ENCODE measurements at places on chromosomes 2 and 18. TPM values are rescaled to one million over a fixed set of nuclear protein-coding genes. Genes with fewer than 3 reads are reported as not detected.
A peak's percentile ranks its signal among the peaks of the same experiment; 100 is the strongest.

The ASB3 gene
- 13.4 TPM for polyA plus RNA-seq

The NMUR1 gene
- polyA plus RNA-seq = 34.6 TPM

The MARCHF4 gene
- not detected for polyA plus RNA-seq

The ANKRD23 gene
- polyA plus RNA-seq = not detected

DNA sequence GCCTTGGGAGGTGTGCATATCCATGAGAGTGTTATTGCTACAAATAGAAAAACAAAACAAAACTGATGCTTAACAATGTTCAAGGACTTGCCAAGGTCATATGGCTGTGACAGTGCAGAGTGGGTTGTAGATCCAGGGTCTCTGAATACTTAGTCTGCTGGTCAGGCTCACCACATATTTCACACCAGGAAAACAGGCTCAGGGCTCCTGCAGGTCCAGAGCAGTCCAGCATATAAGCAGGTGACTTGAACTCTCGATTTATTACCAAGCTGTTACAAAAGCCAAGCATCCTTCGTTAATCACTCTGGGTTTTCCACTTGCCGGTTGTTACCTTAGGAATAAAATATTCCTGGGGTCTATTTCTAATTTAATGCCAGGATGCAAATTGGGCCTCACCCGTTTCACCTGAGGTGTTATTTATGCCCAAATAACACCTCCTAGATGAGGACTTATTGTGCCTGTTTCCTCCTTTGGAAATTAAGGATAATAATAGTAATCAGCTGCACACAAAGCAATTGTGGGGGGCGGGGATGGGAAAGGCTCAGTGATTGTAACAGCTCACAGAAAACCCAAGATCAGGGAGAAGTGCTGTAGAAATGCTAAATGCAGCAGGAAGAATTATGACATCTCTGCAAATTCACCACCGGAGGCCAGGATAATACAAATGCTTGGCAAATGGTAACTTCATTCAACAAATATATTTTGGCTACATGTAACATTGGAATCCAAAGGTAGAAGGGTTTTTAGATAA, 72.9 kb downstream of the TMEM182 start:
- DNase-seq = no peak

DNA sequence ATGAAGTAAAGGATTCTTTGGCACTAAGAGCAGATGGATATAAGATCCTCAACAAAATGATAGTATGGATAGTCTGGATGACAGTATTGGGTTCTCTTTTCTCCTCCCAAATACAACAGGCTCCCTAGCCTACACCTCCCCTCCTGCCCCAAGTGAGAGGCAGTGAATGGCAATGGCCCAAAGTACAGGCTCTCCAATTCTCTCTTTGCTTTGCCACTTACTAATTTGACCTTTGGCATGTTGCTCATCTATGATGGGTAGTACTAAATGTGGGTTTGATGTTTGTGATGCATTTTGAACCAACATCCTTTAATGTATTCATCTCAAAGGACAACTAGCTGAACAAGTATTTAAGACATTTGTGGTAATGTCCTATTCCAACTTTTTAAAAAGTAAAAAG, 65.9 kb downstream of the EIF5B start:
- no peak for DNase-seq

DNA sequence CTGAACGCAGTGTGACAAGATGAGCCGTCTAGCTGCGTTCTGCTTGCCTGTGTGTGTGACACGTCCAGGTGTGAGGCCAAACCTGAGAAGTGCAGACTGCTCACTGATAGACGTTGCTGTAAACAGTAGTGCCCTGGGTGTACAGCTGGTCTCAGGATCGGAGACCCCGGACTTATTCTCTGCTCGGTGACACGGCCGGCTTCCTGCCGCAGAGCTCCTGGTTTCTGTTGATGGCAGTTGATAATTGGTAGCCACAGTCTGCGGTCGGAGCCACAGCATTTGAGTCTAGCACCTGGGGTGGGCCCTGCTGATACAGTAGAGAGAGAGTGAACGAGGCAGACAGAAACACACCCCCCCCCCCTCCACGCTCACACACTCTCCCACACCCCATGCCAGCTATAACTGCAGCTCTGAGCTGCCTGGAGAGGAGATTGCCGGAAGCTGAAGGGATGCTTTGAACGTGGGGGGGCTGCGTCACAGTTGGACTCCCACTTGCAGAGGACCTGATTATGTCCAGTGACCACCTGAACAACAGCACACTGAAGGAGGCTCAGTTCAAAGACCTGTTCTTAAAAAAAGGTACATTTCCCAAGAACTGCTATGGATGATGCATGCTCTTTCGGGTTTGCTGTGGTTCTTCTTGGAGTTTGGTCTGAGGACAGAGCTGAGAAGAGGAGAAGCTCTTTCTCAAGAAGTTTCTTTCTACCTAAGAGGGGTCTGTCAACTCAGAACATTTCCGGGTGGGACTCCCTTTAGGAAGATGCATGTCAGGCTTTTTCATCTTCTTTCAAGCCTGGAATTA, 114.0 kb downstream of the FAM210A start:
- peak; percentile 79 for DNase-seq

GRCh38 chr2:98502556-98503335, 58.1 kb downstream of the INPP4A start:
- no peak for DNase-seq

GRCh38 chr2:42532397-42532796, 36.0 kb upstream of the MTA3 start:
- no peak for DNase-seq

DNA sequence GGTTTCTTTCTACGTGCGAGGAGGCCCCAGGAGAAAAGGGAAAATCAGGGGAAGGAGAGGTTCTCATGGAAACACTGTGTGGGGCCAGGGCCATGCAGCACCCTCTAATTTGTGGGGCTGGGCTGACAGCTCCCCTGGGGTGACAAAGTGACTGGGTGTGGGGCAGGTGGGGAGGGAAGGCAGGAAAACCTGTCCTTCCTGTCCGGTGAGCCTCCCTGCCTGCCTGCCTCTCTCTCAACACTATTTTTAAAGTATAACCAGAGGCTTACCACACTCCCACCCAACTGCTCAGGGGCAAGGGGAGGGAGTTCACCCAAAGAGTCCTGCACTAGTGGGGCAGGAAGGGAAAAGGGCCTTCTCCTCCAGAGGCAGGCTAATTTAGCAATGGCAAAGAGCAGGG, 10.5 kb upstream of the EPAS1 start:
- no peak for DNase-seq

- DNase-seq = no peak
Observed at GRCh38 chr18:3723554-3723953, 273.6 kb downstream of the TGIF1 start.

GRCh38 chr2:11342551-11343367, 1.7 kb downstream of the ROCK2 start:
- DNase-seq = no peak
